ENCODE measurements at places on chromosomes 2 and 18.

GRCh38 chr2:215861607-215862350, 151.6 kb downstream of the MREG start:
- no peak for DNase-seq

DNA sequence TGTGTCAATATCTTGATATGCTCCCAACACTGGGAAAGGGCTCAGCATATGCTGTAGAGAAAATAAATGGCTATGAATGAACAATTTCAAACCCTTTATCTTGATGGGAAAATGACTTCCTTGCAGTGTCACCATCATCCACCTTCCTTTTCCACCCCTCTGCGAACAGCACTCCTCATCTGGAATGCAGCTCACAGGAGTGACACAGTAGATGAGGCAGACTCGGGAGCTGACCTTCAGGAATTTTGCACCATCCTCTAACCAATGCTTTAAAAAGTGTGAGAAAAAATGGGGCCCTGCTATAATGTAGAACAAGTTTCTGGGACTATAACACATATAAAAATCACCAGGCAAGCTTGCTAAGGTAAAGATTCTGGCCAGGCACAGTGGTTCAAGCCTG, 41.3 kb upstream of the YPEL5 start:
- no peak for DNase-seq

- no peak for DNase-seq
These were observed 112.8 kb downstream of the NBAS start for GRCh38 chr2:15448250-15448839.

DNA sequence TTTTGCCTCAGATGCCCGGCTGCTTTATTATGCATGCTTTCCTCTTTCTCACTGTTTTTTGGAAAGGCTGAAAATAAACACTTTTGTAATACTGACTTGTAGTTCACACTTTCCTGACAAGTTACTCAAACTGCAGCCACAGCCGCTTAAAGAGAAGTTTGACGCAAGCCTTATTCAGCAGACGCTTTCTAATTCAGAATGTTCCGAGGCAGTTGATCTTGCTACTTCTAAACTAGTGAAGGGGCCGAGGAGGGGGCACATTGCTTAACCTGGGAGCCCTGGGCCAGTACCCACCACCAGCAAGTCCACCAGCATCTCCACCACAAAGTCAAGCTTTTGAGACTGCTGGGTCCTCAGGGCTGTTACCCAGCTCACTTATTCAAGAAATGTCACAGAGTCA, 71.8 kb upstream of the SPRED2 start:
- no peak for DNase-seq

DNA sequence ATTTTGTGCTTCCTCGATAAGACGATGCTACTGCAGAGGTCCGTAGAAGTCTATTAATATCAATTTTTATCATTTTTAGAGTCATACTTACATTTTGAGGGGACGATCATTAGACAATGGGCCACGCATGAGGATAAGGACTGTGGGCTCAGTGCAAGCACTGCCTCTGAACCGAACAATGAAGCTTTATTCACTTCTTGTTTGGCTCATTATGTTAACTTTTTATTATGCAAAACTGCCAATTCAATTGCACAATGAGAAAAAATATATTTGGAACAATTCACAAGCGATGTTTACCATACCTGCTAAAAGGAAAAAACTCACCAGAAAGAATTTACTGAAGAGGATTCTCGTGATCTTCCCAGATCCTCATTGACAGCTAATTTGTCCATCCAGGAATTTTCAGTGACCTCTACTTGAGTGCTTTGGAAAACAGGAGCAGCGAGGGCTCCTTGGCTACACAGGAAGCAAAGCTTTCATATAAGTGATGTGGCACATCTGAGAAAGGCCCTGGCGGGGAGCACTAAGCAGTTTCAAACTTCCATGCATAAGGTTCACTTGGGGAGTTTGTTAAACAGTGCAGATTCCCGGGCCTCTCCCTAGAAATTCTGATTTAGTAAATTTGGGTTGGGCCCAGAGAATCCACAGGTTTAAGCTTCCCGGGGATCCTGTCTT, 13.3 kb upstream of the CAPN13 start:
- DNase-seq: no peak

DNA sequence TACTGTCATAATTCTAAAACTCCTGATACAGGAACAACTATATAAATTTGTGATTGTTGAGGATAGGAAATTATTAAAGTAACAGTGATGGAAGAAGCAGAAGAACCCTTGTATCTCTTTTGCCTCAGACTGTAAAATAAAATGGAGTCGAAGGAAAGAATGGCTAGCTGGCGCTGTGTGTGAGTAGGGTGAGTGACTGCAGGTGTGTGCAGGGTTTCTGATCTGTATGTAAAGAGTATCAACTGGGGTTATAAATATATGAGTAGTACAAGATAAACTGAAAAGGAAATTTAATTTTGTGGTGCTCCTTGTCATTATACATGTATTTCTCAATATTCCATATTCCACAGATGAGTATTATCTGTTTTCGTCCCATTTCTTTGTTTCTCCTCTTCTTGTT, 15.2 kb downstream of the POLI start:
- no peak for DNase-seq

GRCh38 chr18:11658989-11659388, 30.1 kb upstream of the GNAL start:
- no peak for DNase-seq

Data from NCI-H748 treated with DMSO at 0.1 percent for 48 hours (cell line).